ENCODE measurements at places on chromosomes 4 and X.
A peak's percentile ranks its signal among the peaks of the same experiment; 100 is the strongest.

DNA sequence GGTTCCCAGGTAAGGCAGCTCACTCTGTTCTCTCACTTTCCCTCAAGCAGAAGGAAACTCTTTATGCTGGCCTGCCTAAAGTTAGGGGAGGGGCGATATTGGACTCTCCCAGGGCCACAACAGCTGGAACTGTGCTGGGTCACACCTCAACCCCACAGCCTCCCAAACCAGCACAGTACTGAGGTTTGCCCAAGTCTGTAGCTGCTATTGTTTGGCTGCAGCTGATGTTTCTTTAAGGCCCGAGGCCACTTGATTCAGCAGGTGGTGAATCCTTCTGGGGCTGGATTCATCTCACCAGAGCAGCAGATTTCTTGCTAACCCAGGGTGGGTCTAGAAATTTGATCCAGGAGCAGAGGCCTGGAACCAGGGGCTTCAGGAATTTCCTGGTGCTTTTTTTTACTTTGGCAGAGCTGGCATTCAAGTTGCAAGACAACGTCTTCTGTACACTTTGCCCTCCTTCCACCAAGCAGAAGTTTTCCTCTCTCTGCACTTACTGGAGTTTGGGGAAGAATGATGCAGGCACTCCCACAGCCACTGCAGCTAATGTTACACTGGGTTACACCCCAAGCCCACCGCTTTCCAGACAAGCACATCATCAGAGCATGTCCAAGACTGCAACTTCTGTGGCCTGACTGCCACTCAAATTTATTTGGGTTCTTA lies 544.7 kb upstream of the NDST4 start:
- no peak for DNase-seq

DNA sequence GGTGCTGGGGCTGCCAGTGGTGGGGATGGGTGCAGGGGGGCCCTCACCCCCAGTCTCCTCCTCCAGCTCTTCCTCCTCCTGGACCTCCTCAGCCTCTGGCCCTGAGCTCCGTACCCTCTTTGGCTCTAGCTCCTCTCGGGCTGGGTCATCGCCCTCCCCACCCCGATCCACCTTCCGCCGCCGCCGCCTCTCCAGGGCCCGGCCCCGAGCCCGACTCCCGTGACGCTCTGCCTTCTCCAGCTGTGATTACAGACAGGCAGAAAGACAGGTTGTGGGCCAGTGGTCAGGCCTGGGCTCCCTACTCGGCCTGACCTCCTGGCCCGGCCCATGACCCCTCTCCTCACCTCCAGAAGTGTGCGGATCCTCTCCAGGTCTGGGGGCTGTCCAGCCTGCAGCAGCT lies 31.9 kb downstream of the KDM5C start:
- no peak for DNase-seq

- no peak for DNase-seq
These were observed 341 bp upstream of the PRPS2 start for GRCh38 chrX:12790885-12791256.

DNA sequence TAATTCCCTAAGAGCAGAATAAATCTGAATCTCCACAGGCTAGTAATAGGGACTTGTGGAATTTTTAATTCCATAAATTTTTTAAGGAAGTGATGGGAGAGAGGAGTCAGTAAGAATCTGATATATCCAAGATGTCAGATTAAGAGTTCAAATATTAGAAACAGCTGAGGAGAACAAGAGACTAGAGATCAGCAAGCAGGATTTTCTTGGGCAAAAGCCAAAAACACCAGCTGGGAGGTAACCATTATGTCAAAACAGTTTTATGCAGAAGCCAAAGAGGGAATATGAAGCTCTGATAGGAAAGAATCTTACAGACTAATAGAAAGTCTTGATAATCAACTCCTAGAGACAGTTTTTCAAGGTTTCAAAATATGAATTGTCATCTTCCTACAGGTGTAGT lies 72.2 kb upstream of the RBPJ start:
- DNase-seq: no peak

DNA sequence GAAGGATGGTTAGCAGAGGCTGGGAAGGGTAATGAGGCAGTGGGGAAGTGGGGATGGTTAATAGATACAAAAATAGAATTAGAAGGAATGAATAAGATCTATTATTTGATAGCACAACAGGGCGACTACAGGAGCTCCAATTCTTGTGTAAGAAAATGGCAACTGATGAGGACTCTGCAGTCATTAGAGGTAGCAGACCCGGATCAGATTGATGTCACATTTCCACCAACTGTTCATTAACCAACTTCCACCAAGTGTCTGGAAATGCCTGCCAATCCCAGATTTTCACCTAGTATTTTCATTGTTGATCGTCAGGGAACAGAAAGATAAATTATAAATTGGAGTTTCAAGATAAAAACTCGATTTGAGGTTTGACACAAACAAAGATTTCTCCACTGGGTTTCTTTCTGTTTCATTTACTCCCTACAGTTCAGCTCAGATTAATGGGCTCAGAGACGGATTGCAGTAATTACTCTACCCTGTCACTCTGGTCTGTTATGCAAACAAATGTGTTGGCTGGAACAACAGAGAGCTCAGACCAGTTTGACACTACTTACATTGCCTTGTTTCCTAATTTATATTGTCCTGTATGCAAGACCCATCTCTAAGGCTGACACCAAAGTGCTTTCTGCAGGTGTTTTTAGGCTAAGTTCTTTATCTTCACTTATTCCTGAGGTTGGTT lies 909.2 kb upstream of the PRKX start:
- no peak for DNase-seq

DNA sequence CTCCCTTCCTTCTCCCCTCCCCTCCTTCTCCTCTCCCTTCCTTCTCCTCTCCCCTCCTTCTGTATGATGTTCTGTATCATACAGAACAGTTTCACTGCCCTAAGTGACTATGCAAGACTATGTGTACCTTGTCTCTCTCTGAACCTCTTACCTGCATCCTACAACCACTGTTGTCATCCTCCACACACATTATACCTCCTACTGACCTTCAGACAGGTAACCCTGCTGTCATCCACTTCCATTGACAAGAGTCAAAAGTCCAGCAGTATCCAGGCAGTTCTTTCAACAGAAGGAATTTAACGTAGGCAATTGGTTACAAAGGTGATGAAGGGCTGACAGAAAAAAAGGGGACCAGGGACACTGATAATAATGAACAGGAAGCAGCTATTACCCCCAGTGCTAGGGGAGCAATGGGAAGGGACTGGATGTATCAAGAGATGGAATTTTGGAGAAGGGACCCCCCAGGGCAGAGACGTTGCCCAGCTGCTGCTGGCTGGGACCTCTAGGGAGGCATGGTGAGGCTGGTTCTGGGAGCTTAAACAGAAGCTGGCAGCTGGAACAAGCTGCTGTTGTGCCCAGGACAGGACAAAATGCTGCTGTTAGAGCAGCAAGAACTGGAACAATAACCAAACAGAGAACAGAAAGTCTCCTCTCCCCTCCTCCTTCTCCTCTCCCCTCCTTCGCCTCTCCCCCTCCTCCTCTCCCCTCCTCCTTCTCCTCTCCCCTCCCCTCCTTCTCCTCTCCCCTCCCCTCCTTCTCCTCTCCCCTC lies 84.7 kb downstream of the DCTD start:
- DNase-seq: no peak

GRCh38 chr4:173827707-173828106 lies 297.7 kb upstream of the HAND2 start:
- no peak for DNase-seq

GRCh38 chr4:11428231-11428898 lies at the start of gene HS3ST1:
Gene HS3ST1, minus strand, starts transcription at chr4:11428894. Its CDS starts 28,889 bp downstream, at chr4:11400005.
- peak; percentile 47 for DNase-seq

DNA sequence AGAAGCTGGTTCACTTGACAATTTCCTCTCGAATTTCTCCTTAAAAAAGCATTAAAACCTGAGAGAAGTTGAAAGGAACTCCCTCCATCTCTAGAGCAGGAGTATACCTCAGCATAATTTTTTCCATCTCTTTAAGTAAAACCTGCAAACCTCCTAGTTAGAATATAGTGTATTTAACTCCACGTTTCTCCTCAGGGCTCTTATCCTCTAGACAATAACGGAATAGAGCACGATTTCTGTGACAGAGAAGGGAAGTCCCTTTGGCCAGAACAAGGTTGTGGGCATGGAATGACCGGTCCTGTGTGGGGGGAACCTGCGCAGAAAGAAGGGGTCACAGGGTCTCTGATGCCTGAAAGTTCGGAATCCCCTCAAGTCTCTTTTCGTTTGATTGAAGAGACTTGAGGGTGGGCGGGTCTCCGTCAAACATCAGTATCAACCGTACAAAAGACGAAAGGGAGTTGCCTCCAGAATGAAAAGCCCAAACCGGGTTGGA lies 697 bp downstream of the ZNF280C start:
- no peak for DNase-seq

GRCh38 chr4:63296773-63297172 lies 1112.5 kb downstream of the TECRL start:
- DNase-seq: peak; percentile 5

- no peak for DNase-seq
These were observed 125.2 kb downstream of the ELOVL6 start for GRCh38 chr4:110073053-110073845.

- peak; percentile 17 for DNase-seq
These were observed 1591.7 kb upstream of the ADGRL3 start for GRCh38 chr4:59608466-59608865.

GRCh38 chr4:123060039-123060770 lies 137.8 kb upstream of the NUDT6 start:
- DNase-seq: no peak

DNA sequence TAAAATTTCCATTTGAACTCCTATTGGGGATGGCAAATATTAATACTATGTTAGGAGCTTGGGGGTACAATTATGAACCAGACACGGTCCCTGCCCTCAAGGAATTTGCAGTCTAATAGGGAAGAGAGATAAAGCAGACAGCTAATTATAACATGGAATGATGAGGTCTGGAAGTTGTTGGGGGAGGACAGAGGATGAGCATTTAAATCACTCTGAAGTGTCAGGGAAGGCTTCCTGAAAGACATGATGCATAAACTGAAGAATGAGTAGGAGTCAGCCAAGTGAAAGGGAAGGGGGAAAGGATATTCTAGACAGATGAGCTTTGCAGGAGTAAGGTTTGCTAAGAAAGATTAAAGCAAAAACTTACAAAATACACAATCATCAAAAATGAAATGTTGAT lies 15.9 kb downstream of the PLAC1 start:
- DNase-seq: no peak

DNA sequence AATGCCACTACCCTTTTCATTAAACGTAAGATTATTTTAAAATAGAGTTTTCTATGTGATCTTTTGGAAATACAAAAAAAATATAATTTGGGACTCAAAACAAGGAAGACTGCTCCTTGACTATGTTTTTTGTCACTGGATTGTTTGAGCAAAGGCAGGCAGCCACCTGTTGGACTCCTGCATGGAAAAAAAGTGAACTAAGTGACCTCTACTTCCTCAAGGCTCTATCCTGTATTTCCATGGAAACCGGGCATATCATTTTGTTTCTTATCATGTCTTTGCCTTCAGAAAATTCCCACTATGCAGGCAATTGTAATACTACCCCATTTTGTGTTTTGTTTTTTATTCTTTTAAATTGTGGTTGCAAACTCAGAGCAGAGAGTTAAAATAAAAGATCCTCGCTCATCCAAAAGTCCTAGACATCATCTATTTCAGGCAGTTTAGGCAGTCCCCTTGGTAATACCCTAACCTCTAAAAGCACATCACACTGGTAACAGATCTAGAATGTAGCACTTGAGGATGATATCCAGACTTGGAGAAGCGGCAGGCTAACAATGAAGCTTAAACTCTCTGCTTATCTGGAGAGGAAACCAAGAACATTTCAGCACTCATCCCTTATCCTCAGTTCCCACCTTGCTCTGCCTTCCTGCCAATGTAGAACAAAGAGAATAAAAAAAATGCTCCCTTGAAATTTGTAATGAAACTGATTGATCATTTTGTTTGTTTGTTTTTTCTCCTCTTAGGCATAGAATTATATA lies 165.7 kb downstream of the BANK1 start:
- DNase-seq: no peak

DNA sequence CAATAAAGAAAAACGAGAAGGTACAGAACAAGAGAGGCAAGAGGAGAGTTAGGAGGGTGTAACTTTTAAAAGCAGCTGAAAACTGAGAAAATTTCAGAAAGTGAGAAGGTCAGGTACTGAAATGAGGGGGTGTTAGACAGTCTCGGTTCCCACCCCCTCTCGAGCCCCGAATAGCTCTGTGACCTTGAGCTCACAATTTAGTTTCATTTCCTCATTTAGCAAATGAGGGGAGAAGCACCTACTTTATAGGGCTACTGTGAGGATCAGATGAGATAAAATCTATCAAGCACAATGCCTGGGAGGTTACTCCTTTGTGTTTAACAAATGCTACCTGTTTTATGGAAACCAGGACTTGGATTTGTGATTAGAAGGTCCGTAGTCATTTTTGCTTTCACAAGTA lies 4.9 kb downstream of the UGT8 start:
- DNase-seq: no peak

- DNase-seq: no peak
These were observed 172.2 kb downstream of the GABRB1 start for GRCh38 chr4:47203593-47203992.

DNA sequence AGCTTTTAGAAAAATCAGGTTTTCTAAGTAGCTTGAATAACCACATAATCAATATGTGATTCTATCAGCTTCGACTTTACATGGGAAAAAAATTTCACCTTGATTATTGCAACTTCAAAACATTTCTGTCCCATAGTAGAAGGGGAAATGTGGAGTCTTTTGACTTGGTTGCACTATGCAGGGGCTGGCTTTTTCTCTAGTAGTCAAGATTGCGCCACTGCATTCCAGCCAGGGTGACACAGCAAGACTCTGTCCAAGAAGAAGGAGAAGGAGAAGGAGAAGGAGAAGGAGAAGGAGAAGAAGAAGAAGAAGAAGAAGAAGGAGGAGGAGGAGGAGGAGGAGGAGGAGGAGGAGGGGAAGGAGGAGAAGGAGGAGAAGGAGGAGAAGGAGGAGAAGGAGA lies 84.9 kb downstream of the MAML3 start:
- peak; percentile 47 for DNase-seq

DNA sequence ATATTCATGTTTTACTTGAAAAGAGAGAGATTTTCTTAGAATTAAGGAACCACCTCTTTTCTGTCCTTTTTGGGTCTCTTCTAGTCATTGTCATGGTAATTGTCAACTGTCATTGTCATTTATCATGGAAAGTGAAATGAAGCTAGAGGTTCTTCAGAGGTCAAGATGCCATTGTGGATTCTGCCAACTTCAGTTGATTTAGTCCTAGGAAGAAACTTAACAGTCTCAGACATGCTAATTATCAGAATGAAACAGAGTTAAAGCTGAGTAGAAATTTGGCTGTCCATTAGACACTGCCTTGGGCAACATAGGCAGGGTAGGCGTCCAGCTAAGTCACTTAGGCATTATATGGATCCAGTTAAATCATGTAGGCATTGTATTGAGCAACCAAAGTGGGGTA lies 796.1 kb upstream of the ADGRL3 start:
- DNase-seq: no peak

GRCh38 chr4:185202984-185203485 lies 765 bp downstream of the CFAP97 start:
- DNase-seq: no peak

- peak; percentile 1 for DNase-seq
These were observed 1.2 kb downstream of the IRS4 start for GRCh38 chrX:108735091-108735678.

DNA sequence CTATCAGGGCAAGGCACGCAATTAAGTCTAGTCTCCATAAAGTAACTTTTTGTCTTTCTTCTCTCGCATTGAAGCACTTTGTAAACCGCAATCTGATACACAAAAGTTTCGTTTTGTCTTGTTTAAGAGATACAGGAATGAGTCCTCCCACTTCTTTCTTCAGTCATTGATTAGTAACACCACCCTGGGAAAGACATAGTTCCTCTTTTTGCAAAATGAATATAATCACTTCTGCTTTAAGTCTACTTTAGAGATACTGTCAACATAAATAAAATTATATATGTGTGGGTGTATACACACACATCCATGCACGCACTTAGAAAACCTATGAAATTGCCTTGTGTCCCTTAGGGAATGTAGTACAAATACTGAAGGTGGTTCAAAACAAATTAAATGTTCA lies 11.7 kb downstream of the COQ2 start:
- DNase-seq: no peak
